Fibroblast of villous mesenchyme (primary cell): ENCODE measurements at places on chromosomes 11 and 22. TPM values are rescaled to one million over a fixed set of nuclear protein-coding genes. Genes with fewer than 3 reads are reported as not detected.
A peak's percentile ranks its signal among the peaks of the same experiment; 100 is the strongest.

MOGAT2 gene
- not detected in 2 replicates for total RNA-seq

APOC3 gene
- total RNA-seq, result not detected in 2 replicates

RPS13 gene
- total RNA-seq, result 669 and 735 TPM in 2 replicates

CCDC87 gene
- 0.43 and 0.64 TPM in 2 replicates for total RNA-seq

DGAT2 gene
- 0.32 and 0.43 TPM in 2 replicates for total RNA-seq

MAPK12 gene
- total RNA-seq, result 39.3 and 42.7 TPM in 2 replicates

FAT3 gene
- 1.9 and 6.9 TPM in 2 replicates for total RNA-seq

PNPLA3 gene
- 5.5 and 8.2 TPM in 2 replicates for total RNA-seq

HBE1 gene
- 0.97 and 1.7 TPM in 2 replicates for total RNA-seq

CRYBB1 gene
- not detected in 2 replicates for total RNA-seq

FXYD6 gene
- total RNA-seq, result not detected in 2 replicates

RIBC2 gene
- 0.86 and 0.97 TPM in 2 replicates for total RNA-seq

SERHL2 gene
- 2.2 and 2.3 TPM in 2 replicates for total RNA-seq

DERL3 gene
- total RNA-seq, result 0.32 and 0.86 TPM in 2 replicates

C11orf65 gene
- 0.64 and 0.86 TPM in 2 replicates for total RNA-seq

EFEMP2 gene
- 77.7 and 79.6 TPM in 2 replicates for total RNA-seq

DNA sequence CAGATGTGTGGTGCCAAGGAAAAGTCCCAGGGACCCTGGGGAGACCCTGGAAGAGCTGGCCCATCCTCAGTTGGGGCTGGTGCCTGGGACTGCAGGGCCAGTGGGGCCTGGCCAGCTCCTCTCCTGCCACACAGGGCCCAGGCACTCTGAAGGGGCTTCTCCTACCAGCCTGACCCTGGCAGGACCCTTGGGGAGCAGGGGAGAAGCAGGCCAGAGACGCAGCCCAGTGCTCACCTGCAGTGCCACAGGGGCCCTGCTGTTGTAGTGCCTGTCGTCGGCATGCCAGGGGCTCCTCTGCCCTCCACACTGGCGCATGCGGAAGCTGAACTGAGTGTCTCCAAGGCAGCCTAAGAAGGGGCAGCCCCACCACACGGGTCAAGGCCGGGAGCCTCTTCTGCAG, 9.1 kb downstream of the DENND6B start:
- DNase-seq, result no peak

DNA sequence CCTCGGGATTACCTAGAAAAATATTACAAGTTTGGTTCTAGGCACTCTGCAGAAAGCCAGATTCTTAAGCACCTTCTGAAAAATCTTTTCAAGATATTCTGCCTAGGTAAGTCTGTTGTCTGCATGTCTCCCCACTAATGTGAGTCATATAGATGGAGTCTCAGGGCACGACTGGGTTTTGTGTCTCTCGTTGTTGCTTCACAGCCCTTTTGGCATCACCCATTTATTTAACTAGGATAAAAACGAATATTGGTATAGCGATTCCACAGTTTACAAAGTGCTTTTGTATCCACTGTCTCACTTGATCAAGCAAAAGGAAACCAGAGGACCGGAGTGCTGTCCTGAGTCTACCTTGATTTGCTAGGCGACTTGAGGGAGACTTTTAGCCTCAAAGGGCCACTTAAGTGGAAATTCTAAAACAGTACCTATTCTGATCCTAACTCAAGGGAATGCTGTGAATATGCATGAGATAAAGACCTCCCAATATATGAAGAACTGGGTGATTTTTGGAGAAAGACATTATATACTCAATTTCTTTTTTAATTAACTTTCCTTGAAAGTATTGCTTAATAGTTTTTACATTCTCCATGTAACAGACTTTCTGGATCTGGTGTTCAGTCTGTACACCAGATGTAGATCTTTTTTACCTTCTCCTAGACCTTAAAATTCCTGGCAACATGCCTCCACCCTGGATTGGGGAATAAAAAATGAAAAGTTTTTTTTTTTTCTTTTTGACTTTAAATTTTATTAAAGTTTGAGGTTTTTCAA, 590 bp downstream of the NNMT start:
- DNase-seq, result no peak

GRCh38 chr11:34238533-34238932, 119.3 kb downstream of the ABTB2 start:
- DNase-seq, result peak; percentile 45

- DNase-seq, result no peak
Observed at GRCh38 chr11:36141196-36141953, 147.8 kb downstream of the COMMD9 start.

DNA sequence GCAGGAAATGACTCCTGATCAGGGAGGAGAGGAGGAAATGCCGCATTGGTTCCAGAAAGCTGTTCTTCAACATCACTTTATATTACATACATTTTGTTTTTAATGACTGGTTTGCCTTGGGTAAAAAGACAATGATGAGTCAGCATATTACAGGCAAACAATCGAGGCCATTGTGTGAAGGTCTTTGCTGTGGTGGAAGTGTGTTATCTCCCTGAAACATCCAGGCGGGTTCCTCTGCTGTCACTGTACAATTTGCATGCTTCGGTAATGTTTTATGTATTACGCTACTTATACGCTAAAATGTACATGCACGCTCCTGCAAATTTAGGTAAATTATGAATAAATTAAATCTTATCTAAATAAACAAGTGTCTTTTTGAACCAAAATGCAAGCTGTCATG, 161.1 kb downstream of the KIRREL3 start:
- no peak for DNase-seq

DNA sequence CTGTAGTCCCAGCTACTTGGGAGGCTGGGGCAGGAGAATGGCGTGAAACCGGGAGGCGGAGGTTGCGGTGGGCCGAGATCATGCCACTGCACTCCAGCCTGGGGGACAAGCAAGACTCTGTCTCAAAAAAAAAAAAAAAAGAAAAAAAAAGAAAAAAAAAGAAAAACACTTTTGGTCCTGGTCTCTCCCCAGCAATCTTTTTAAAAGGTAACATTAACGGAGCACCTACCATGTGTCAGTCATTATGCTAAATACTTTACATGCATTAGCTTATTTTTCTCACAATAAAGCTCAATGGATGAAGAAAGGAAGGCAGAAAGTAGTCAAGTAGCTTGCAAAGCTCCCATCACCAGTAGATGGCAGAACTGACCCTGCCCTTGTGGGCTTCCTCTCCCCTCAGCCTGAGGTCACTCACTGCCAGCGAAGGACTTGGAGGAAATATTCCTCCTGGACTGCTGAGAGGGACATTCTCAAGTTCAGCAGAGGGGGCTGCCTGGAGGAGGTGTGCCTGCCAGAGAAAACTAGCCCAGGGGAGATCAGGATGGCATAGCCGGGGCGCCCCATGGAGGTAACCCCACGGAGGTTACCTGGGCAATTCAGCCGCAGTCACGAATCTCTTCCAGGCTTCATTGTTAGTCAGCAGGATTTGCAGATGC, 15.5 kb downstream of the APOL3 start:
- peak; percentile 74 for DNase-seq

GRCh38 chr11:62171261-62171723, 18.7 kb upstream of the SCGB1D1 start:
- DNase-seq, result peak; percentile 87

DNA sequence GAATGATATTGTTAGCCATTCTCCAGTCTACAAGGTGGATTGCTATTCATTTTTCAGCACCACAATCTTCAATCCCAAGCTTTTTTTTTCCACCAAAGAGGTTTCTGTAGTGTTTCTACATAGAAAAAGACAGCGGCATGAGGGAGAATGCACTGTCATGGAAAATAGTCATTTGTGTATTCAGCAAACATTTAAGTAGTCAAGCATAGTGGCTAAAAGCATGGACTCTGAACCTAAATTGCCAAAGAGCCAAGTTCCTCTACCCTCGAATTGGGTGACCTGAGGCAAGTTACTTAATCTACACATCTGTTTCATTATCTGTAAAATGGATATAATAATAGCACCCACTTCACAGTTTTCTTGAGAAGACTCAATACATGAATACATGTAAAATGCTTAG, 14.2 kb downstream of the GAS2 start:
- DNase-seq, result no peak

- no peak for DNase-seq
Observed at GRCh38 chr11:131522851-131523250, 152.4 kb downstream of the NTM start.

DNA sequence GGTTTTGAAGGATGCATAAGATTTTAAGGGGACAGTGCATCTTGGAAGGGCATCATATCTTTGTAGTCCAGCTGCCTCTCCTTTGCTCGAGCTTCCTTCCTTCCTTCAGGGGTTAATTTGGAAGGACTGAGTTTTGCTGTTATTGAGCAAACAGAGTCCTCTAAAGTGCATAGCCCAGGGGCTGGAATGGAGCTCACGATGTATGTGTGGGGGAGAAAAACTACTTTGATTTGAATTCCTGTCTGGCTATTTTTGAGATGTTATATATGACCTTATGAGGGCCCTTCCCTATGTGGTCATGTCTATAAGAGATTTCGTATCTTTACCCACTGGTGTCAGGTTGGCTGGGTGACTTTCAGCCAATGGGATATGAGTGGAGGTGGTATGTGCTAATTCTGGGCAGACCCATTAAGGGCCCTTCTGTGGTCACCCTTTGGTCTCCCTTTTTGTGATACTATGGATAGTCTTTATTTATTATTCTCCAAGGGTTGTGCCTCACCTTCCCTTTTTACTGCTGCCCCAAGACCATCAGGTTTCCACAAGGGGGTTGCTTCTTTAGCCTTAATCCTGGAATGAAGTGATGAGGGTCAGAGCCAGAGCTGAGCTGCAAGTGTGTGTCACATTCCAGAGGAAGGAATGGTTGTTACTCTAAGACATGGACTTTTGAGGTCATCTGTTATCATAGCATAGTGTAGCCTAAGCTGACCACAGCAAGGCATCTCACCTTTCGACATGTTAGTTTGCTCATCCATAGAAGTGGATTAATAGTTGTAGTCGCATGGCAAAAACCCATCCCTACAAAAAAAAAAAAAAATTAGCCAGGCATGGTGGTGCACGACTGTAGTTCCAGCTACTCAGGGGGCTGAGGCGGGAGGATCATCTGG, 54.6 kb downstream of the LRRC74B start:
- DNase-seq, result peak; percentile 30

GRCh38 chr11:60338053-60338452, 11.0 kb downstream of the MS4A6E start:
- no peak for DNase-seq

DNA sequence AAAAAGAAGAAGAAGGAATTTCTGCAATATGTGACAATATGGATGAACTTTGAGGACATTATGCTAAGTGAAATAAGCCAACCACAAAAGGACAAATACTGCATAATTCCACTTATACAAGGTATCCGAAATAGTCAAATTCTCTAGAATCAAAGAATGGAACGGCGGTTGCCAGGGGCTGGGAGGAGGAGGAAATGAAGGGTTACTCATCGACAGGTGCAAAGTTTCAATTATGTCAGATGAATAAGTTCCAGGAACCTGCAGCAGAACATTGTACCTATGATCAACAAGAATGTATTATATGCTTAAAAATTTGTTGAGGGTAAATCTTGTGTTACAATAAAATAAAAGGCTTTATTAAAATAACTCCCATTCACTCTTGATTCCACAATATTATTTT, 49.0 kb downstream of the SC5D start:
- DNase-seq, result no peak

DNA sequence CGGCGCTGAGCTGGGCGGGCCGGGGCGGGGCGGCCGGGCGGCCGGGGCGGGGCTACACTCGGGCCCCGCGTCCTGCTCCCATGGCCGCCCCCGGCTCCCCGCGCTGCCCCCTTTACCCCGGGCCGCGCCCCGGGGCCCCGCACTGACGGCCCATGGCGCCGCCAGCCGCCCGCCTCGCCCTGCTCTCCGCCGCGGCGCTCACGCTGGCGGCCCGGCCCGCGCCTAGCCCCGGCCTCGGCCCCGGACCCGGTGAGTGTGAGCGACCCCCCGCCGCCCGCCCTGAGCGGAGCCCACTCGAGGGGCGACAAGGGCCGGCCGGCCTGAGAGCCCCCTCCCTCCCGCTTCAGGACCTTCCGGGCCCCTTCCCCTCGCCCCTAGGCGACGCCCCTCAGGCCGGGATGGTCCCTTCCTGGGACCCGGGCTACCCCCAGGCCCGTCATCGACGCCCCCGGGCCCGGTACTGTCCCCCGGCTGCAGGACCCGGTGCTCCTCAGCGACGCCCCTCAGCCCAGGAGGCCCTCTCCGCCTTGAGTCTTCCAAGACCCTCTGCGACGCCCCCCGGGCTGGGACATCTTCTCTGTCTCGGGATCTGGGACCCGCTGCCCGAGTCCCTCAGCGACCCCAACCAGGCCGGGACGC, at the start of gene KREMEN1:
KREMEN1 (plus strand) TSS at position 57 of the 639 bp plus-strand sequence; CDS start at position 153, 96 bp downstream.
- DNase-seq, result no peak

- no peak for DNase-seq
Observed at GRCh38 chr11:97645736-97646135, 1255.9 kb downstream of the JRKL start.

- no peak for DNase-seq
Observed at GRCh38 chr11:10305262-10305963, 540 bp downstream of the ADM start.

- DNase-seq, result no peak
Observed at GRCh38 chr22:29673361-29674066, 46.3 kb upstream of the CABP7 start.

DNA sequence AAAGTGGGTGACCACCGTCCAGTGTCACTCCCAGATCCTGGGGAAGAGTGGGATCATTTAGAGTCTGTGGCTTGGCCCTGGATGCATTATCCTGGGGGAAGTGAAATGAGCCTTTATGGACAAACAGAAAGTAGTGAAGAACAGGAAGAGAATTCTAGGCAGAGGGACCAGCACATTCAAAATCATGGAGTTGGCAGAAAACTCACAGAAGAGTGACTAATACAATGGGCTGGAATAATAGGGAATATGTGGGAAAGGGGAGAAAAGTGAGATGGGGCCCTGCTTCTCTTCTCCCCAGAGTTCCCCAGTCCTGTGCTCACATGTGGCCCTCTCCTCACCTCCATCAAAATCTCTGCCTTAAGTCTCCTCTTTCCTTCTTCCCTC, 84.3 kb downstream of the CCDC81 start:
- DNase-seq, result no peak

DNA sequence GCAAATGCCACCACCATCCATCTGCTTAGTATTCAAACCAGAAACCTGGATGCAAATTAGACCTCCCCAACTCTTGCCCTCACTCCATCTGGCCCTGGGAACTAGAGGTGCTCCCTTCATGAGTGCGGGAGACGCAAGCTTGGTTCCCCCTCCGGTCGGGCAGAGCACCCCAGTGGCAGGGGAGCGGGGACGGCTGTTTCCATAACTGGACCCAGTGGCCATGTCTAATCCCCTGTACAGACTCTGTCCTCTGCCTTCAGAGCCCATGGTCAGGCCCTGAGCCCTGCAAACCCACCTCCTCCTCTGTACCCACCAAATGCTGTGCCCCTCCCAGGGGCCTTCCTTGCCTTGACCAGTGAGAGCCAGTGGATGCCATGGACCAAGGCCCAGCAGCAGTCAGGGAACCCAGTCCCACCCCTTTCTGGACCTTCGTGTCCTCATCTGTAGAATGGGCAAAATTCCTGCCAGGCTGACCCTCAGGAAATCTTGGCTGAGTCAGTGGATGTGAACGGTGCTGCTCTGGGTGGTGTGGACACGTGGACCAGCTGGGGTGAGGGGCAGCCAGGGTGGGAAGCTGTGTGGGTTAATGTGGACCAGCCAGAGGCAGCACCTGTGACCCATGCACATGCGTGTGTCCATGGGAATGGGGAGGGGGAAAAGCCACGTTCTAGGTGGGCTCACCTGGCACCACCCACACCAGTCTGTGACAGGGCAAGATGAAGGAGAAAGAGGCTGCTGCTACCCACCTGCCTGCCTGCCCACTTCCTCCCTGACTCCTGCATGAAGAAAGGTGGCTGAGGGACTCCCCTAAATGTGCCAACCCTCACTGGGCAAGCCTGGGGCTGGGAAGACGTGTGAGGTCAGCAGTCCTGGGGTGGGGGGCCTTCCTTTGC, 72.8 kb downstream of the LRRC32 start:
- DNase-seq, result no peak

- no peak for DNase-seq
Observed at GRCh38 chr22:46240506-46240905, 9.6 kb downstream of the CDPF1 start.

- peak; percentile 70 for DNase-seq
Observed at GRCh38 chr11:44893846-44894617, 56.7 kb downstream of the TP53I11 start.
